ENCODE measurements at places on chromosomes 7 and 10.

GRCh38 chr7:83936056-83936708, 258.4 kb downstream of the SEMA3A start:
- DNase-seq = no peak

DNA sequence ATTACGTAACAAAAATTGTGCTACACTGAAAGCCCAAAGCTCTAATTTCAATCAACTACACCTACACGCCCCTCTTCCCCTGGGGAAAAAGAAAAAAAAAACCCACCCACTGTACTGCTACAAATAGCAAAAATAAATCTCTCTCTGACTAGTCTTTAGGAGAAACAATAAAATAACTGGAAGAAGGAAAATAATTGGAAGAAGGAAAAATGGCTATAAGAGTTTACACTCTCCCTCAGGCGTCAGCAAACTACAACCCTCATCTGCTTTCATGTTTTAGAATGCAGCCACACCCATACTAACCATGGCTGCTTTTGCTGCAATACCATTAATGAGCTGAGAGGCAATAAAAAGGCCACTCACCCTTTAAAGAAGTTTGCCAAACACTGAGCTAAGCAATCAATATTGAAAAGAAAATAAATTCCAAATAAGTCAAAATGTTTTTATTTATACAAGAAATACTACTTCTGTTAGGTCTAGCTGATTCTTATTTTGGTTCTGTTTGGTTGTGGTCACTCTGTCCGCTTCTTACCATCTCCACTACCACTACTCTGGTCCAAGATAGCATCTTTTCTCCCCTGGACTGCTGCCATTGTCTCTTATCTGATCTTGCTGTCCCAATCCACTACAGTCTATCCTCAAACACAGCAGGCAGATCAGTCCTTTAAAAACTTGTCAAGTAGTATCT, 3.8 kb downstream of the MINDY3 start:
- DNase-seq = no peak

DNA sequence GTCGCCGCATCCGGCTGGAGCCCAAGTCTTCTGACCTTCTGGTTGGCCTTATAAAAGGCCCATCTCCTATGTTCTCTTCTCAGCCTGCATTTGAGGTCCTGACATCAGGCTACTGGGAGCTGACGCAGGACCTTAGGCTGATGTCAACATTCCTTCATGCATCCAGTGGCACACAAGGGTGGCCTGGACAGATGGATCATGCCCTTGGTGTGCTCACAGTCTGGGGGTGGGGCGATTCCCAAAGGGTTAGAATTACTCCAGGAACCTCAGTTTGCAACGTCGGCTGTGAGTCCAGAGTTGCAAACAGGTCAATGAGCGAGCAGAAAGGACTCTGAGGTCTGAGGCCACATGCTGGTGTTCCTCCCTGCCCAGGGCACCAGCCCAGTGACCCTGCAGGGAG, 8.2 kb upstream of the CLIP2 start:
- DNase-seq = no peak

GRCh38 chr7:151735186-151735850, 141.6 kb downstream of the PRKAG2 start:
- no peak for DNase-seq

DNA sequence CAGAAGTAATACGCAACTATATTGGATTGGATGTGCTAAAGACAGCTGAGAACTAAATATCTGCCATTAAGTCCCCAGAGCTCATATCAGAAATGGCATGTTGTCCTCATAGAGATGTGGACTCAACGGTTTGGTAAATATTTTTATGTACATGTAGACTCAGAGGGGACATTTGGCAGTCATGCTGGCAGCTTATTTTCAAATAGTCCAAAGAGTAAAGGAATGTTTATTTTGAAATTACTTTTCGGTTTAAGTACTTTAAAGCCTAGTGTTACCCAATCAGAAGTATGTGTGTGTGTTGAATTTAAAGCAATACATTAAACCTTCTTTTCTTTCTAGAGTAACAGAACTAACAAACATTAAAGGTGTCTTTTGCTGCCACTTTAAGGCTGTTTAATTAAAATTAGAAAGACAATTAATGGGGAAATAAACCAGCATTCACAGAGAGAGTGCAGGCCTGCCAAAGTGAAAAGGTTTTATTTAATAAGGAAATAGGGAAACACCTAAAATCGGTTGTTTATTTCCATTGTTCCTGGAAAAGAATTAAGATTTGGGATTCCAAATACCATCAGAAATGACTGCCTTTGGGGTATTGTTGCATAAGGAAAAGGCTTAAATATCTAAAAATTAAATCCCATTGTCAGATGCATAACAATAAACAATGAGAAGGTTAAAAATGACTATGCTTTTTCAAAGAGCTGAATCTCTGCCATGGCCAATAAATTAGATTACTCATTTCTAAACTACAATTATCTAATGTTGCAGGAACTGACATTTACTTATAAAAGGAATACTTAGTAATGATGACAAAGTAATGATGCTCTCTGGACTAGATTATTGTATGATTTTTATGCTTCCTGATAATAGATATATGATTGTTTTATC, 113.4 kb upstream of the AHR start:
- DNase-seq = no peak

- DNase-seq = no peak
Observed at GRCh38 chr7:42254217-42254616, 17.2 kb upstream of the GLI3 start.

- DNase-seq = no peak
Observed at GRCh38 chr10:124212702-124213101, 119.3 kb upstream of the CHST15 start.

DNA sequence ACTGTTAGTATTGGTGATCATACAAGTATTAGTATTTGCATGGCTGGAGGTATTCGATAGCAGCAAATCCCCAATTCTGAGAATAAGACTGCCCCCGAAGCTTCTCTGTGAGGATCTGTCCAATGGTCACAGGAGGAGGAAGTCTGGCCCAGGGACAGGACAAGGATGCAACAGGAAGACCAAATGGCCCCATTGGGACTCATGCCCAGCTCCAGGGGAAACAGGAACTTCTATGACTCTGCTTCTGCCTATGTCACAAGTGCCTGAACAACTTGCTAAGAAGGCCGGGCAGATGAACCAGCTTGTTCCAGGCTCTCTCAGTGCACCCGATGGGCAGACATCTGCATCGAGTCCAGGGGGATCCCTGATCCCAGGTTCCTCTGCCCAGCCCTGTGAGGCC, 172.0 kb upstream of the GRB10 start:
- DNase-seq = no peak

GRCh38 chr10:94416896-94417295, 14.6 kb downstream of the TBC1D12 start:
- no peak for DNase-seq

DNA sequence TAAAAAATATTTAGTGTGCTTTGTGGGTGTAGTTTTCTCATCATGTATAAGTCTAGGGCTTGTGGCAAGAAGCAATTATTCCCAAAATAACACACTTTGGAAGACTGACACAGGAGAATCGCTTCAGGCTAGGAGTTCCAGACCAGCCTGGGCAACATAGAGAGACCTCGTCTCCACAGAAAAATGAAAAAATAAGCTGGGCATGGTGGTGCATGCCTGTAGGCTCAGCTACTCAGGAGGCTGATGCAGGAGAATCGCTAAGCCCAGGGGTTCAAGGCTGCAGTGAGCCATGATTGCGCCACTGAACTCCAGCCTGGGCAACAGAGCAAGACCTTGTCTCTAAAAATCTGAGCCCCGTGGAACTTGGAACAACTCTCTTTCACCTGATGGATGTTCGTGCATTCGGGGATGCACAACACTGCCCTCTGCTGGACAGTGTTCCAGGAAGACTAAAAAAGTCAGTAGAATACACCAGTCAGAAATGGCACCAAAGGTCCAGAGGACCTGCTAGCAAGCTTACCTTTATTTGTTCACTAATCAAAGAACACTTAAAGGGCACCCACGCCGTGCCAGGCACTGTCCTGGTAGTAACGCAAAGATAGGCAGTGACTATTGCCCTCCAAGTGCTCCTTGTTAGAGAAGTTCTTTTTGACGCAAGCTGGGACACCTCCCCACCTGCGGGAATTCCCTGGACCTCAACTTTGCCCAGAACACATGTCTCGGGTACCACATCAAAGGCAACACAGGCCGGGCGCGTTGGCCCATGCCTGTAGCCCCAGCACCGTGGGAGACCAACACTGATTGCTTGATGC, 81.9 kb upstream of the CALN1 start:
- DNase-seq = no peak

GRCh38 chr7:20232848-20233247, 15.7 kb upstream of the MACC1 start:
- no peak for DNase-seq

DNA sequence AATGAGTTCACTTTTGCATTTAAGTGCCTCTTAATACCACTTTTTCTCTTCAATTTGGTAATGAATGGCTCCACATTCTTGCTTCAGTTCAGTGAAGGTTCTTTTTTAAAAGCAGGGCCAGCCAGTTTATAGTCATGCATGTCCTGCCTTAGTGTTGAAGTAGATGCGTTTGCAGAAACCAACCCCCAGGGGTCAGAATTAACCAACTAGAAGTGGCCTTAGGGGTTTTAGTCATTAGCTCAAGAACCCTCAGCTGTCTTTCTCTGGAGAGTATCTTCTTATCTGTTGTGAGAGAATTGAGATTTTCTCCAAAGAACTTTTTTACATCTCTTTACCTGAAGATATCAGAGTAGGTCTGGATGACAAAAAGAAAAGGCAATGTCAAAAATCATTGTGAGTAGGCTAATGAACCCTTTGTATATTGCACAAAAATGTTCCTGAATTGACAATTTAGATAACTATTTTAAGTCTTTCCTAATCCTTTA, 82.2 kb downstream of the PIK3CG start:
- DNase-seq = no peak
